Adrenal gland (tissue), 19 donors: ENCODE measurements at places on chromosomes 3 and 15. TPM values are rescaled to one million over a fixed set of nuclear protein-coding genes. Genes with fewer than 3 reads are reported as not detected.
A peak's percentile ranks its signal among the peaks of the same experiment; 100 is the strongest.

- H3K4me3 ChIP-seq = no peak overlapping the region
- H3K36me3 ChIP-seq = no peaks in the 10 kb centered on the region
- H3K27me3 ChIP-seq = no peaks in the 10 kb centered on the region
- H3K4me1 ChIP-seq = no peaks in the 10 kb centered on the region
- no peak for DNase-seq
Observed at GRCh38 chr3:65146179-65146578, 458.4 kb upstream of the ADAMTS9 start.

- H3K36me3 ChIP-seq = no peaks in the 10 kb centered on the region
- DNase-seq = peak; percentile 89
- peaks cover 4% of the 10 kb centered on the region for H3K4me1 ChIP-seq
- no peak overlapping the region for H3K4me3 ChIP-seq
Observed at GRCh38 chr15:41870689-41871081, 23.2 kb downstream of the SPTBN5 start.

- DNase-seq = no peak
- H3K4me3 ChIP-seq = no peak overlapping the region
- H3K4me1 ChIP-seq = no peaks in the 10 kb centered on the region
- H3K27ac ChIP-seq = no peak overlapping the region
- H3K27me3 ChIP-seq = no peaks in the 10 kb centered on the region
Observed at GRCh38 chr3:89957451-89957850, 850.0 kb downstream of the EPHA3 start.

GRCh38 chr3:16883057-16883722, 1.6 kb upstream of the PLCL2 start:
- no peak overlapping the region for H3K4me3 ChIP-seq
- H3K4me1 ChIP-seq = peaks cover 5% of the 10 kb centered on the region
- DNase-seq = no peak
- peak overlapping the region; percentile 85 for H3K27ac ChIP-seq

- H3K27ac ChIP-seq = peak overlapping the region; percentile 96
- DNase-seq = peak; percentile 56
- peak overlapping the region; percentile 100 for H3K4me3 ChIP-seq
- no peaks in the 10 kb centered on the region for H3K27me3 ChIP-seq
- peaks cover 11% of the 10 kb centered on the region for H3K4me1 ChIP-seq
- H3K36me3 ChIP-seq = no peaks in the 10 kb centered on the region
Observed at GRCh38 chr15:50907601-50908208, 778 bp upstream of the AP4E1 start.

DNA sequence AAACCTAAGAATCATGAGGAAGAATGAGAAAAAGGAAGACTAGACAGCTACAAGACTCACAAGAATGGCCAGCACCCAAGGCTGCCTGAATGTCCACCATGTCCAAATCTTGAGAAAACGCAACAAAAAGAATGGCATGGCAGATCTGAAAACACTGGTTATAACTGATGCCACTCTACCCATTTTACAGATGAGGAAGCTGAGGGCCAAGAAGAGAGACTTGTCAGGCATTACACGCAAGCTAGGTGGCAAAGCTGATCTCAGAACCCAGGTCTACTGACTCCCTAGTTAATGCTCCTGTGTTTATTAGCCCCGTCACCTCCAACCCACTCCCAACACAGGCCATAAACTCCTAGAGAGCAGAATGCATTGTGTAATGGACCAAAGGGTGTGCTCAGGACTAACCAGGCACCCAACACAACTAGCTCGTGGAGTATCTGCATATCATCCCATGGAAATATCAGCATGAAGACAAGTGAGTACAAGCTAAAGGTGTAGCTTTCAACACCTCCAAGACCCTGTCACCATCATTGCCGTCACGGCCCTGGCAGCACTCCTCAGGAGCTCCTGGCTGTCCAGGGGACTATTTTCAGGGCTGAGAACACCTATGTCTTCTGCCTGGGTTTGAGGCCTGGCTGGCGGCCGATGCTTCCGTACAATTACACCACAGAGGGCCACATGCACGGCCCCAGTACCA, 111.7 kb downstream of the XXYLT1 start:
- no peak overlapping the region for H3K27ac ChIP-seq
- H3K36me3 ChIP-seq = no peaks in the 10 kb centered on the region
- H3K4me1 ChIP-seq = peaks cover 23% of the 10 kb centered on the region

DNA sequence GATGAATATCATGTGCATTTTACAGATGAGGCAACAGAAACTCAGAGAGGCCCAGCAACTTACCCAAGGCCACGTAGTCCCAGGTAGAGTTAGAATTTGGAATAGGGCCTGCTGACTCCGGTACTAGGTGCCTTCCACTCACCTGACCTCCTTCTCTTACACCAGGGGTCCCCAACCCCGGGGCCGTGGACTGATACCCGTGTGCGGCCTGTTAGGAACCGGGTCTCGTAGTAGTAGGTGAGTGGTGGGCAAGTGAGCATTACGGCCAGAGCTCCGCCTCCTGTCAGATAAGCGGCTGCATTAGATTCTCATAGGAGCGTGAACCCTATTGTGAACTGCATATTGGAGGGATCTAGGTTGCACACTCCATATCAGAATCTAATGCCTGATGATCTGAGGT, 64.8 kb downstream of the SMAD3 start:
- H3K4me3 ChIP-seq = no peak overlapping the region
- H3K27me3 ChIP-seq = no peaks in the 10 kb centered on the region
- H3K4me1 ChIP-seq = peaks cover 31% of the 10 kb centered on the region
- no peak for DNase-seq
- no peaks in the 10 kb centered on the region for H3K36me3 ChIP-seq

- no peaks in the 10 kb centered on the region for H3K36me3 ChIP-seq
- H3K27ac ChIP-seq = no peak overlapping the region
- no peak for DNase-seq
- H3K4me1 ChIP-seq = no peaks in the 10 kb centered on the region
Observed at GRCh38 chr3:71989165-71989564, 204.2 kb upstream of the PROK2 start.

DNA sequence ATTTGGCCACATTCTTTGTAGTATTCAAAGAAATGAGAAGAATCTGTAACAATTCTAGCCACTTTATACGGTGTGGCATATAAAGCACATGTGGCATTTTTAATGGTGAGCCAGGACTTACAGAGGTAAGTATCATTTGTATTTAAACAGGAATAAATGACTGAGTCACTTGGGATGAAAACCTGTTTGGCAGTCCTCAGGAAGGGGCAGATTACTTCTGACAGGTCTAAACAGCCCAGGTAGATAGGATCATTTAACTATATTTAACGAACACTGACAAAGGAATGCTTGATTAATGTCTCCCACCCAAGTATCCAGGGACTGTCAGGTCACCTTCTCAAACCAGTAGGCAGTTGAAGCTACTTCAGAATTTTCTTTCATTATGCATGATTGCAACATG, 241.5 kb upstream of the SATB1 start:
- no peaks in the 10 kb centered on the region for H3K36me3 ChIP-seq
- no peak overlapping the region for H3K27ac ChIP-seq
- no peaks in the 10 kb centered on the region for H3K27me3 ChIP-seq
- no peaks in the 10 kb centered on the region for H3K4me1 ChIP-seq

GRCh38 chr3:160768918-160769317, 12.9 kb downstream of the PPM1L start:
- H3K36me3 ChIP-seq = no peaks in the 10 kb centered on the region
- no peak overlapping the region for H3K4me3 ChIP-seq
- H3K27ac ChIP-seq = no peak overlapping the region

GRCh38 chr15:77527164-77527778, 105.4 kb downstream of the LINGO1 start:
- no peaks in the 10 kb centered on the region for H3K36me3 ChIP-seq
- H3K27me3 ChIP-seq = no peaks in the 10 kb centered on the region
- H3K27ac ChIP-seq = no peak overlapping the region
- no peak for DNase-seq

GRCh38 chr3:124927574-124928045, 6.9 kb downstream of the MUC13 start:
- no peak for DNase-seq
- no peak overlapping the region for H3K4me3 ChIP-seq
- H3K4me1 ChIP-seq = no peaks in the 10 kb centered on the region
- no peaks in the 10 kb centered on the region for H3K36me3 ChIP-seq
- H3K27me3 ChIP-seq = no peaks in the 10 kb centered on the region
- no peak overlapping the region for H3K27ac ChIP-seq

DNA sequence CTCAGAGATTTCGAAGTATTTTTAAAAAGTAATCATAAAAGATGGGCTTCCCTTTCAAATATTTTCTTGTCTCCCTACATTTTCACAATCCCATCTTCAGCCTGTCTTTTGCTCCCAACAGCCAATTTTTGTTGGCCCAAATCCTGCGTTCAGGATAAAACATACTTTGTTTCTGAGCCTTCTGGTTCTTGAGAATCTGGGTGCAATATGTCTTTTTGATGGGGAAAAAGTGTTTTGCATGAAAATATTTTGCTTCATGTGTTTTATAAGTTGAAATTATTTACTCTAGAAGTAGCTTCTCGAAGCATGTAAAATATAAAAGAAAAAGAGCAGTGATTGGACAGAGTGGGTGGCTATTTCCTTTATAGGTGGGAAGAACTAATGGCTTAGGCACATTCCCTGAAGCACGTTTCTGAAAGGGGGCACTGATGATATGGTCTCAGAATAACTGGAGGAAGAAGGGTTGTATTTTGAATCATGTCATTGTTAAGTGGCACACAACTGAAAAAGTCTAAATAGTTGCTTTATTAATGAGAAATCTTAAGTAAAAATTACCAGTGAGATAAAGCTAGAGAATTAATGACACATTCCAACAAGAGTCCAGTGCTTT, 3.9 kb downstream of the UNC13C start:
- no peaks in the 10 kb centered on the region for H3K4me1 ChIP-seq
- H3K27ac ChIP-seq = no peak overlapping the region
- no peak overlapping the region for H3K4me3 ChIP-seq
- H3K27me3 ChIP-seq = peaks cover 10% of the 10 kb centered on the region

The IL16 gene
- total RNA-seq = 6.3 TPM

The MCF2L2 gene
- 32.5 TPM for total RNA-seq

The LAMB2 gene
- total RNA-seq = 1,142 TPM

The TIPIN gene
- total RNA-seq = 7.5 TPM

The C15orf61 gene
- 4.2 TPM for total RNA-seq

The TNFAIP8L3 gene
- 4.5 TPM for total RNA-seq

The IQCF5 gene
- not detected for total RNA-seq

The GUCA1C gene
- total RNA-seq = not detected

The SOX14 gene
- total RNA-seq = not detected

The TIMP4 gene
- total RNA-seq = 8.9 TPM
